ENCODE measurements at places on chromosomes 6 and 20.

- DNase-seq, result no peak
Observed at GRCh38 chr6:1552296-1552761, 57.4 kb upstream of the FOXC1 start.

DNA sequence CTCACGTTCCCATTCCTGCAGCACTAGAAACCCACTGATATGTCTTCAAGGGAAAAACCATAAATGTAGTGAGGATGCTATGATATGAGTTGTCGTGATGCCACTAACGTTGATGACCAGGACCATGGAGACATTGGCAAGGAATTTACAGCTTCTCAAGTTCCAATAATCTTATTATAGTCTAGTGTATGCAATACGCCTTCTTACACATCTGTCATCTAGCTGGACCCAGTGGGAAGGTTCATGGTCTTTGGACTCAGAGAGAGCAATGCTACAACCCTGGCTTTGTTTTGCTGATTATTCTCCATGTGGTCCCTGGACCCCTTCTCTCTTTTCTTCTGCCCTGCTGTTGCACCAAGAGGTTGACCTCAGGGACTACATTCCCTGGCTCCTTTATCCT lies 76.0 kb upstream of the BMP2 start:
- no peak for DNase-seq

DNA sequence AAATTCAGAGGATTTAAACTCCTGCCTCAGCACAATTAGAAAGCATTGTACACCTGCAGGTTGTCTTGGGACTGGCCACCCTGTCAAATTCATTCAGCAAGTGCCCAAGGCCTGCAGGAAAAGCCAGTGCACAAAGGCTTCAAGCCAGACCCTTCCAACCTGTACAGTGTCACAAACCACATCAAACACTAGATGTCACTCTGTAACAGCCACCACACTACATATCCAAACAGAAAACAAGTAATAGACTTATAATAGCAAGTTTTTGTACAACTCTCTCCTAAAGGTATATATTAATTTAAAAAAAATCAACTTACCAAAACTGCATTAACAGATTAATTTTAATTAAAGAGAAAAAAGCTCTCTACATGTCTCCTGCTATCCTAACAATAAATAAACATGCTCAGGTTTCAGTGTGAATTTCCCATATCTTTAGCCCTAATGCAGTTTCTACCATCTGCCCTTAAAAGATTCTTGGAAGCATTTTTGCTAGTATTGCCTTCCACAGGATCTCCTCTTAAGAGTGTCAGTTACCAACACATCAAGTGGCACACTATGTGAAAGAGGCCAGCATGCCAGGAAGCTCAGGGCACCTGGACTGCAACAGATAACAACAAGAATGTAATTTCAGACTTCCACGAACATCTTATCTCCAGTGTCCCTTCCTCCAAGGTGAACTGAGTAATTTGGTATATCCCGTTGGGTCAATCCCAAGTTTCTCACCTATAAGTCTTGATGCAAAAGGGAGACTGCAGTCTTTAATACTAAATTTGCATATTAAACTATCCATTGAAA lies 47.5 kb downstream of the RALGAPA2 start:
- DNase-seq, result no peak

- DNase-seq, result no peak
Observed at GRCh38 chr6:16391451-16391912, 153.1 kb downstream of the GMPR start.

- DNase-seq, result no peak
Observed at GRCh38 chr20:25321991-25322390, 68.6 kb downstream of the ABHD12 start.

DNA sequence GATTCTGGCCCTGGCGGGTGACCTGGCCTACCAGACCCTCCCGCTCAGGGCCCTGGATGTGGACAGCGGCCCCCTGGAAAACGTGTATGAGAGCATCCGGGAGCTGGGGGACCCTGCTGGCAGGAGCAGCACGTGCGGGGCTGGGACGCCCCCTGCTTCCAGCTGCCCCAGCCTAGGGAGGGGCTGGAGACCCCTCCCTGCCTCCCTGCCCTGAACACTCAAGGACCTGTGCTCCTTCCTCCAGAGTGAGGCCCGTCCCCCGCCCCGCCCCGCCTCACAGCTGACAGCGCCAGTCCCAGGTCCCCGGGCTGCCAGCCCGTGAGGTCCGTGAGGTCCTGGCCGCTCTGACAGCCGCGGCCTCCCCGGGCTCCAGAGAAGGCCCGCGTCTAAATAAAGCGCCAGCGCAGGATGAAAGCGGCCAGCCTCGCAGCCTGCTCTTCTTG lies 868 bp upstream of the SLC2A4RG start:
- DNase-seq, result no peak

DNA sequence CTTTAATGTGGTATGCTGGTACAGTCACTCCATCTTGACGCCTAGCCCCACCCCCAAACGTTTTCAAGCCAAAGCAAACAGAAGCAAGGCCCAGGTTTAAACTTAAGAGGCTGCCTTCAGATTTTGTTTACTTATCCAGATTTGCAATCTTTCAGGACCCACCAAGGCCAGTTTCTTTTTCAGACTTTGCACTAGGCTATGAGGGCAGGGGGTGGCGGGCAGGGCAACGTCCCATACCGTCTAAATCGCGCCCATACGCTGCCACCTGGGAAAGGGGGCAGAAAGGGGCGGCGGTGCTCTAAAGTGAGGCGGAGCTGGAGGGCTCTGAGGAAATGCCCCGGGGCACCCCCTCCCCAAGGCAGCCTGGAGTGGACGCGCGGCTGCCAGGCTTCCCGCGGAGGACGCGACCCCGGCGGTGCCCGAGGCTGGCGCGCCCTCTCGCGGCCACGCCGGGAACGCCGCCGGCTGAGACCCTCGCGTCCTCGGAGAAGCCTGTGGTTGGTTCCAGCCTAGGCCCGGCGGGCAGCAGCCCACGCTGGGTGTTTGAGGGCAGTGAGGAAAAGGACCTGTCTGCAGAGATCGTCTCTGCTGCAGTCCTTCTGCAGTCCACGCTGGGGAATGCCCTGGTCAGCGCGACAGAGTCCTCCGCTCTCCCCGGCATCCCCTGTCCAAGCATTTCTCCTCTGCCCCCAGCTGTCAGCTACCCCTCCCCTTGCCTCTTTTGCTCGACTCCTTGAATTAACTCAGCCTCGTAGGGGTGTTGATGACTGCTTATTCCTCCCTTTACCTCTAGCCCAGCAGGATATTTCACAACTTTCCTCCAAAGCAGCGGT lies 129.2 kb upstream of the PRND start:
- DNase-seq, result peak; percentile 51
